Activated CD4-positive, alpha-beta T cell treated with anti-CD3 and anti-CD28 coated beads, Interleukin-2, Interleukin-6, amounts not matched to agents 100 ng/mL and 50 ng/mL, durations not matched to agents 16 hours and 8 hours (primary cell): ENCODE measurements at places on chromosomes 7 and 10.

DNA sequence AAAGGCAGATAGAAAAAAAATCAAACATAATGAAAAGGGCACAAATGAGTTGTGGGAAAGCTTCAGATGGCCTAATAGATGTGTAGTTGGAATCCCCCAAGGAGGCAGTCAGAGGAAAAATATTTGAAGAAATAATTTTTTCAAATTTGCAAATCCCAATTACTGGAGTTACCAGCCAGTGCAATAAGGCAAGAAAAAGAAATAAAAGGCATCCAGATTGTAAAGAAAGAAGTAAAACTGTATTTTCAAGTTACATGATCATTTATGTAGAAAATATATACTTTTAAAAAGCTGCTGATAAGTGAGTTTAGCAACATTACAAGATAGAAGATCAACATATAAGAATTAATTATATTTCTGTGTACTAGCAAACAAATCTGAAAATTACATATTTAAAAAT, 329.0 kb downstream of the SDK1 start:
- no peak for DNase-seq

GRCh38 chr7:42128703-42129102, 108.3 kb downstream of the GLI3 start:
- DNase-seq: no peak

- no peak for DNase-seq
Observed at GRCh38 chr7:33698041-33698440, 207.3 kb upstream of the BMPER start.

DNA sequence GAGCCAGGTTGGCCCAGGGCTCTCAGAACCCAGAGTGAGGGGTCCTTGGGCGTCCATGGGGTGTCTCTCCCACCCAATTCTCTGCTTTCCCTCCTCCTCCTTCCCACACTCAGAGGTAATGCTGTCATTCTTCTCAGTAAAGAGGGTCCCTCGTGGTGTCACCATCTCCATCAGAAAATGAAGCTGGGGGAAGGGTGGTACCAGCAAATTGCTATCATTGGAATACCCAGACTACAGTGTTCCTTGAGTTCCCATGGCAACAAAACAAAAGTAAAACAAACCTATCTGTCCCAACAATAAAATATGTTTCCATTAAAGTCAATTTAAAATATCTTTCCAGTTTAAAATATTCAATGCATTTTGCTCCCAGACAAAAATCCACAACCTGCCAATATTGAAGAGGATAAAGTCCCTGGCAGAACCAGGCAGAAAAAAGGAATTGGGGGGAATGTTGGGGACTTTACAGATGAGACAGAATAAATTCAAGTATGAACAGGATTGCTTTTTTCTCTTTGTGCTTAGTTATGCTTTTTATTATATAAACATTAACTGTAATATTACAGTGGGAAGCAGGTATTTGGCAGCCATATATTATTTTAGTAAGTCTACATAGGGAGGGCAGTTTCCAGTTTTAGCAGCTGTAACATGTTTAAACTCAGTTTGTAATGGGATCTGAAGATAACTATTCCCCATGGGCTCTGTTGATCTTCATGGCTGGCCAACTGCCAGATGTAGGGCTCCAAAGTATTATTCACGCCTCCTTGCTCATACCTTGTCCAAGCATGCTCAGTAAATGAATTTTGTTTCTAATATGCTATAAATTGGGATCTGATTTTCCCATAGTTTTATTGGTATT, 182.1 kb downstream of the ARID5B start:
- peak; percentile 24 for DNase-seq

DNA sequence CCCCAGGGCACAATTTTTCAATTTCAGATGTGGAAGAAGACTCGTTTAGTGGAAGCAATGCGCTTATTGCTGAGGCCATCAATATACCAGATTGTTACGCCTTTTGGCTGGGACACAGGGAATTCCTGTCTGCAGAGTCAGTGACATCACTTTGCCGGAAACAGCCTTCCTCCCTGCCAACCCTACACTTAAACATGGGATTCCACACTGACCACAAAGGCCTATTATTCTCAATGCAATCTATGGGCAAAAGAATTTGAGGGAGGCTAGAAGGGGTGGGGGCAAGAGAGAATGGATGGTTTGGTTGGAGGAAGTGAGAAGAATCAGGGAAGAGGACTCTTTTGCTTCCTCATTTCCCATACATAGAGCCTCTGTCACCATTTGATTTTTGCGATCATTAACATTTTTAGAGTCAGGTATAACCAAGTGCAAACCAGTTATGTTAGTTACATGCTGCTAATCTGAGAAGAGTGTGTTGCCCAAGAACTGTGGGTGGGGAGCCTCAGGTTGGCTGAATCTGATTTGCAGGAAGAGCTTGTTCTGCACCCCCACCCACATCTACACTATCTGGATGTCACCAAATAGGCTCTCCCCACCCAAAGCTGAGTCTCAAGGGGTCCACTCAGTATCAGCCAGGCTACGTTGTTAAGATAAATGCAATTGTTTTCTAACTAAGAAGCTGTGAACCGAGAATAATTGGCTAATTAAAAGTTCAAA, 58.2 kb downstream of the ENTPD1 start:
- no peak for DNase-seq

GRCh38 chr10:55048830-55049498, 247.9 kb upstream of the PCDH15 start:
- no peak for DNase-seq

DNA sequence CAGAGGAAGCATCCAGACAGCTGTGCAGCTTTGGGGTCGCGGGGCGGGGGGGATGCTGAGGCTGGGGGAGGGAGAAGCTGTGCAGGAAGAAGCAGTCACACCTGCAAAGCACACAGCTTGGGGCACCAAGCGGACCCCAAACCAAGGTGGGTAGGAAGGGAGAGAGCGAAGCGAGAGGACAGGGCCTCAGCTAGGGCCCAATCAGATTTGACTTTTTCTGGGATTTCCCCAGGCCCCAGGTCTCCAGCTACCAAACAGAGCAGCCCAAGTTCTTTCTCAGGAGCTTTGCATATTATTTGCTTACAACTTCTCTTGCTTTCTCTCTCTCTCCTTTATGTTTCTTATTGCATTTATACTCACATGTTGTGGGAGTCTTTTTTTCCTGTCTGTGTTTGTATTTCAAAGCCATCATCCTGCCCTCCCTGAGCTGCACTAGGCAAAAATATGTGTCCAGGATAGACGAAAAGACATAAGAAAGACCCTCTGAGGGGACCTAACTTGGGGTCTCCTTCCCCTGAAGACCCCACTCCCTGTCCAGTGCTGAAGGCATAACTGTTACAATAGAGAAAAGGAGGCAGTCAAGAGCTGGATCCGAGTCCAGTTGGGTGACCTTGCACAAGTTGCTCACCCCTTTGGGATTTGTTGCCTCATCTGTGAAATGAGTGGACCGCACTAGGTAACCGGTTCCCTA, 50.6 kb upstream of the SMNDC1 start:
- peak; percentile 53 for DNase-seq

DNA sequence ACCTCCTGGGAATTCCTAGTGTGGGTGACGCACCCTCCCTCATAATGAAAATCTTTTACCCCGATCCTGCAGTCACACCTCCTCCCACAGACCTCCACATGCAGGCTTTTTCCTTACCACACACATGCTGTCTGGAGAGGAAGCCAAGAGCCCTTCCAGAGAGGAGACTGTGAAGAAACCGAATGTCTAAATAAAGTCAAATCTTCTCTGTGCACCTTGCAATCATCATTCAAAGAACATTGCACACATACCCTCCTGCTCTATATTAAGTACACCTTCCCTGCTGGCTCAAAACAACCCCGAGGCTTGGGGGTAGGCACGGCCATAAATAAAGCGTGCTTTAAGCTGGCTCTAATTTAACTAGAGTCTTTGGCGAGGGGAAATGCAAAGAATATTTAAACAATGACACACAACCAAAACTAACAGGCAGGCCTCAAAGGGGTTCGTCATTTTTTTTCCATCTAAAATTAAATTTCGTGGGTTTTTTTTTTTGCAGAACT, 34.9 kb downstream of the CALML3 start:
- DNase-seq: no peak

DNA sequence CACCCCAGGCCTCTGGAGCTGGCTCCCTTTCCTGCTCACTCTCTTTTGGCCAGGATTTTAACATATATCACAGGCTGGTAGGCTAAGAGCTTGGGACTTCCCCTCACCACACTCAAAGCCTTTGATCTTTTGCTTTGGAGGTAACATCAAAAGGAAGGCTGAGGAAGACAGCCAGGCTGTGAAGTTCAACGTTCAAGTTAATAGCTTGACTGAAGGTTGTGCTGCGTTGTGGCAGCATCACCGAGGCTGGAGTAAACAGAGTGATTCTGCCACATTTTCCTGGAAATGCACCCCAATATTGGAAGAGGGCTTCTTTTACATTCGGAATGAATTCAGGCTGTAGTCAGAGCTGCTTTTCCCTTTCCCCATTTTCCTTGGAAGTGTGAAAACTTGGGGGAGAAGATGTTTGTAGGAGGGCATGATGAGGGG, 57.3 kb downstream of the TCF7L2 start:
- peak; percentile 44 for DNase-seq

- DNase-seq: peak; percentile 60
Observed at GRCh38 chr10:49534670-49535381, 4.1 kb downstream of the ERCC6 start.

DNA sequence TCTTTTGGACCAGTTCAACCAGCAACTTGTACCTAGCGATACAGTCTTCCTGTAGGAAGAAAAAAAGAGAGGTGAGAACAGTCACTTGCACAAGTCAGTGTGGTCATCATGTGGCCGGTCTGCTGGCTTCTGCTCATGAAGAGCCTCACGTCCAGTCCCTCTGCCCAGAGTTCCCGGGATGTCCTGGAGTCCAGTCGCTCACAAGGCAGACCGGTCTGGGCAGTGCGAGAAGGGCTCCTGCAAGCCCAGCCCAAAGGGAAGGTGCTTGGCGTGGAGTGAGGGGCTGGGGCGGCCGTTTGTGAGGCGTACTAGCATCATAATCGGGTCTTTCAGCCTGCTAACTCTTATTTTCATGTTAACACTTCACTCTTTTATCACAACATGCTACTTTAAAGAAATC, 222.7 kb downstream of the MLLT10 start:
- DNase-seq: no peak

DNA sequence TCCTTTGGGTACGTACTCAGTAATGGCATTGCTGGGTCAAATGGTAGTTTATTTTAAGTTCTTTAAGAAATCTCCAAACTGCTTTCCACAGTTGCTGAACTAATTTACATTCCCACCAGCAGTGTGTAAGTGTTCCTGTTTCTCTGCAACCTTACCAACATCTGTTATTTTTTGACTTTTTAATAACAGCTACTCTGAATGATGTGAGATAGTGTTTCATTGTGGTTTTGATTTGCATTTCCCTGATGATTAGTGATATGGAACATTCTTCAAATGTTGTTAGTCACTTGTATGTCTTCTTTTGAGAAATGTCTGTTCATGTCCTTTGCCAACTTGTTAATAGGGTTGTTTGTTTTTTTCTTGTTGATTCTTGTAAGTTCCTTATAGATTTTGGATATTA, 558.9 kb downstream of the SH2D4B start:
- DNase-seq: no peak

- DNase-seq: no peak
Observed at GRCh38 chr10:80170641-80171040, 34.7 kb downstream of the ANXA11 start.

GRCh38 chr10:128221117-128221516, 94.9 kb upstream of the MKI67 start:
- no peak for DNase-seq

DNA sequence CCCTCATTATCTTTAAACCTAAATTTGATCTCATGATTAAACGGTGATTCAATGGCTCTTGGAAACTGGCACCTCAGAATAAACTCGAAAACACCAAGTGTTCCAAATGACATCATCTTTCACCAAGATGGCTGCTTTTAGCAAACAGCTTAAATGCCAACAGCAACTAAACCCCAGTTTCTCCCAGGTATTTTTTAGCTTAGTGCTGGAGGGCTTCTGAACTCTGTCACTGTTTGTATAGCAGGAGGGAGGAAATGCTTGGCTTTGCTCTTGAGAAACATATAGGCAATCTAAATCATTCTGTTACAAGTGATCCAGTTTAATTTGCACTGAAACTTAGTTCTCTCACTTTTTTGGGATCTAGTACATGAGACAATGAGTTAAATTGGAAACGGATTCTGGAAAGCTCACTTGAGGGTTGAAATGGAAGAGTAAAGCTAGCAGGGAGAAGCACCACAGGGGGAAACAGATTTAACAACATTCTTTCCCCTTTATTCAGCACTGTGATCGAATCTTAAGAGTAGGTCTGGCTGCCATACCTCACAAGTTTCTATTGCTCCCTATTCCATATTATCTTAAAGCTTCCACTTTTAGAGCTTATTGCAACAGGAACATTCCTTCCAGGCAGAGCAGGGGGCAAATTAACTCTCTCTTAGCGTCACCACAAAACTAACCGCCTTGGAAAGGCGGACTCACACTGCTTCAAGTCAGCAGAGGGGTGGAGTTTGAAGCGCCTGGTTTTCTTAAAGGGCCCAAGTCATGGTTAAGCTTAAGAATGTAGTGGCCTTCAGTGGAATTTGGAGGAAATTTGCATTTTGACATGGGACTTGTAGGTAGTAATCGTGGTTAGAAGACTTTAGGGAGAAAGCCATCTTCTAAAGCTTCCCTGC, 1.8 kb upstream of the CCDC6 start:
- peak; percentile 79 for DNase-seq

DNA sequence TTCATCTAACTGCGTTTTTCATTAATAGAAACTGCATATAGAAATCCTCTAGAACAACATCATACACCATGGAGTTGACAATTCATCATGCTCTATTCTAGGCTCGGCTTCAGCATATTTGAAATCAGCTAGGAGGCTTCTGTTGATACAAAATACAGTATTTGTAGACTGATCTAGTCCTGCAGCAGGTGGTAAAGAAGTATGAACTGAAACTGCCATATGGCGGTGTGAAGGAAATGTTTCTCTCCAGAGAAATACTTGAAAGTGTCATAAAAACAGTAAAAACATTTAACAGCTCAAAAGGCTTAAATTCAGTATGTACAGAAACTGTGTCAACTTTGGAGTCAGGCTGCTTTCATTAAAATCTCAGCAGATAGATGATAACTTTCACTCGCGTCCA, 32.0 kb upstream of the MYO3A start:
- no peak for DNase-seq

DNA sequence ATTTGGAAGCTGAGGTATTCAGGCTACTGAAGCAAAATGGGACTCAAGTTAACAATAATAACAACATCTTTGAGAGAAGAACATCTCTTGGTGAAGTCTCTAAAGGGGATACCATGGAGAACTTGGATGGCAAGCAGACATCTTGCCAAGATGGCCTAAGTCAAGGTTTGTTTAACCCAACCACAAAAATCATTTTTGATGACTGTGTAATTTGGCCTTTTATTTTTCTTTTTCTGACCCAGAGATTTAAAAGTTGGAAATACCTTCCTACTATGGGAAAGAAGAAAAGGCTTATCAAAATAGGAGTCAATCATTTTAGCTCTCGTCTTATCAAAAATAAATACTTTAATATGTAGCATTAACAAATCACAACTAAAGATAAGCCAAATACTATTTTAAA, 72.4 kb downstream of the PON1 start:
- no peak for DNase-seq
